ENCODE measurements at places on chromosomes 1 and 21.

DNA sequence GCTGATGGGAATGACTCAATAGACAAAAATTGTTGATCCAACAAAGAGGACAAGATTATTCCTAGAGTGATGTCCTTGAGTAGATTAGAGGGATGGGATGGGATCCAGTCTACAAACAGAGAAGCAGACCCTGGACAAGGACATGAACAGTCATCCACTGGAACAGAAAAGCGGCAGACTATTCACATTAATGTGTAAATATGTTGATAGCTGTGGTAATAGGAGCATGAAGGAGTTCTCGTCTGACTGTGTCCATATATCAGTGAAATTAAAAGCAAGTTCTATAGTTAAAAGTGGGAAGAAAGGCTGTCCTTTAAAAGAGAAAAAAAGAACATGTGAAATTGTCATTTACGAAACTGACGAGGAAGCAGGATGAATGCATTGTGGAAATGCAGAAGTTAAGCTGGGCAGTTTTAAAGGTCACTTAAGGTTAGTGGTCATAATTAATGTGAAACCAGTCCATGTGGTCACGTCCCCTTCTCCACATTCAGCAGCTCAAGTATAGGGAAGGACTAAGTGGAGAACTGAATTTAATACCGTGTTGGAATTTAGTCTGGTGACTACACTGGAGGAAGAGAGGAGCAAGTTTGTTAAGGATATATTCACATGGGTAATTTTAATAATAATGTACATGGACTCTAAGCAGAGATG is 62.1 kb downstream of the PIK3R3 start:
- DNase-seq = no peak

DNA sequence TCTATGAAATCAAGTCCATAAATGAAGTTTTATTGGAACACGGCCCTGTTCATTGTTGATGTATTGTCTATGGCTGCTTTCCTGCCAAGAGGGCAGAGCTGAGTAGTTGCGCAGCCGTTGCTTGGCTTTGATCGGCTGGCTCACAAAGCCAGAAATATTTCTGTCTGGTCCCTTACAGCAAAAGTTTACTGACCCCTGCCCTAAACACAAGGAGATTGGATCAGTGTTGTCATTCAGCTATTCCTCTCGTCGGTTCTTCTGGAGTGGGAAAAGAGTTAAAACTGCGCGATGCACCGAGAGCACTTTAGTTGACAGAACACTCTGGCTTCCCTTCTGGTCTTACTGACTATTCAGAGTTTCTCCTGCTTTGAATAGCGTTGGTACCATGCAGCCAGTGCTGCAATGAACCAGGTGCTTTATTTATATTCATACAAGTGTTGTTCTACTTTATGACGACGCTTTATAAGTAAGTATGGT is 868 bp downstream of the ZBTB40 start:
- DNase-seq = no peak

GRCh38 chr1:22611530-22611947 is 24.9 kb upstream of the C1QA start:
- DNase-seq = no peak

DNA sequence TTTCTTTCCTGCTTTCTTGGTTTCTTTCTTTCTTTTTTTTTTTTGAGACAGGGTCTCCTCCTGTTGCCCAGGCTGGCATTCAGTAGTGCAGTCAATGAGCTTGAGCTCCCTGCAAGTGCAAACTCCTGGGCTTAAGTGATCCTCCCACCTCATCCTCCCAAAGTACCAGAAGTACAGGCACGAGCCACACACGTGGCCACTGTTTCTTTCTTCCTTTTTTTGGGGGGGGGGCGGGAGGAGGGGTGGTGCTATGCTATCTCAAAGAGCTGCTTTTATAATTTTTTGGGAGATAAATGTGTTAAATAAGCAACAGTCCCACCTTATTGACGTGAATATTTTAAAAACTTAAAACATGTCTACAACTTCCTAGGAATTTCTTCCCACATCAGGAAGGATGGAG is 42.2 kb downstream of the AK4 start:
- no peak for DNase-seq

DNA sequence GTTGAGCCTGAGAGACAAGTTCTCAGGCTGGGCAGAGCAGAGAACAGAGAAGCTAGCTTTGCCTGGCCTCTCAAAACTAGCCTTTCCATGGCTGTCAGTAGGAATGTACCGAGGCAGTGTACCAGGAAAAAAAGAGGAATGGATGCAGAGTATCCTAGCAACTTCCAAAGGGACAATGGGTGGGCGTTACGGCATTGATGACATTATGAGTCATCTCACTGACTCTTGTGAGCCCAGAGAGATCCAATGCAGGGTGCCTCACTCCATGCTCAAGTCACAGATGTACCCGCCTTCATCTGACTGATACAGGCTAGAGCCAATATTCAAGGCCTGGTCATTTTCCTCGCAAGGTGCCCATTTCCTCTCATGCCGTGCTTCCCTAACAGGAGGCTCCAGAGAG is 51.4 kb upstream of the C8B start:
- no peak for DNase-seq

DNA sequence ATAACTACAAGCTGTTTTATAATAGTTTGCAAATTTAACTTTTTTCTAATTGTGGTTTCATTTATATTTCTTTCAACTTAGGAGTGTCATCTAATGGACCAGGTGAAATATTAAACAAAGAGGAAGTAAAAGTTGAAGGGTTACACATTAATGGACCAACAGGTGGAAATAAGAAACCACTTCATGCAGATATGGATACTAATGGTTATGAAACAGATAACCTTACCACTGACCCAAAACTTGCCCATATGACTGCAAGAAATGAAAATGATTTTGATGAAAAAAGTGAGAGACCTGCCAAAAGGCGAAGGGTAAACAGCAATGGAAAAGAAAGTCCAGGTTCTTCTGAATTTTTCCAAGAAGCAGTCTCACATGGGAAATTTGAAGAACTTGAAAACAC is 59.7 kb downstream of the MIER1 start:
- no peak for DNase-seq

GRCh38 chr1:89632657-89633247 is at the start of gene LRRC8C:
LRRC8C (plus strand) TSS chr1:89633120; CDS start chr1:89686474, 53,354 bp downstream.
- DNase-seq = peak; percentile 74

DNA sequence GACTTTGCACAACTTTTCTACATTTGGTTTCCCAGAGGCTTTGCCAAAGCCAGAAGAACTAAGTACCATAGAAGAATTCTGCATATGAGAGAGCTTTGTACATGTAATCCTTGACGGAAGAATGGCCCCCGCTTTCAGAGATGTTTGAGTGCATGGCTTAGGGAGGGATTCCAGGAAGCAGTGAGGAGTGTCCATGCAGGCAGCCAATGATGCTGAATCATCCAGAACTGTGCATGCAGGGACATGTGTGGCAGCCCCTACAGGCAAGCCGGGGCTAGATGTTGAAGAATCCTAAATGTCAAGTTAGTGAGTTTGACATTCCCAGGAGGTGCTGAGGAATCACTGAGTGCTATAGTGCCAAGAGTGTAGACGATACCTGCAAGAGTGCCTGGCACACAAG is 9.9 kb upstream of the HAO2 start:
- DNase-seq = no peak

DNA sequence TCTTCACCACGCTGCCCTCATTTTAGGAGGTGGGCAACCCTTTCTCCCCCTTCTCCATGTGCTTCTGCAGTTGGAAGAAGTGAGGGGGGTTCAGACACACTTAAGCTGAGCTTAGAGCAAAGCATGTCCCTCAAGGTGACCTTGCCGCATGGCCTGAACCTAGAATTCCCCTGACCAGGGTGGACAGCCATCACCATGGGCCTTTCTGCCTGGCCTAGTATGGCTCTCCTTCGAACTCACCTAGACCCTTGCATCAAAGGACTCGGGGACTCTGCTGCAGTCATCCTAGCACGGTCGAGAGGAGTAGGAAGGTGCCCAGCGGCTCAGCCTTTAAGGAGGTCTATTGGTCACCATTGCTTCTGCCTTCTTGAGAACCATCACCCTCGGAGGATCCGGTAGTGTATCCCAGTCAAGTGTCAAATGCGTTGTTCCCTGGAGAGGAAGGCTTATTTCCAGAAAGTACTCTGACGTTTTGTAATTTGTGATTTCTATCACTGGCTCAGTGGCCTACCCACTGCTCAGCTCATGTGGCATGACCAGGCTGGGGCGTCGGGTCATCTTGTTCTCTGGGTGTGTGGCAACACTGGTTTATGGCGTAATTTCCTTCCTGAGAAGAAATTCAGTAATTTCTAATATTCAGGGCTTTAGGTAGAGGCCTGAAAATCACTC is at the start of gene KCNE1:
TSS of gene KCNE1 (minus strand) at position 424 of the 669 bp plus-strand sequence. CDS start 62,576 bp downstream, outside the sequence.
- DNase-seq = no peak

GRCh38 chr1:203028067-203028783 is 1.9 kb downstream of the PPFIA4 start:
- no peak for DNase-seq

DNA sequence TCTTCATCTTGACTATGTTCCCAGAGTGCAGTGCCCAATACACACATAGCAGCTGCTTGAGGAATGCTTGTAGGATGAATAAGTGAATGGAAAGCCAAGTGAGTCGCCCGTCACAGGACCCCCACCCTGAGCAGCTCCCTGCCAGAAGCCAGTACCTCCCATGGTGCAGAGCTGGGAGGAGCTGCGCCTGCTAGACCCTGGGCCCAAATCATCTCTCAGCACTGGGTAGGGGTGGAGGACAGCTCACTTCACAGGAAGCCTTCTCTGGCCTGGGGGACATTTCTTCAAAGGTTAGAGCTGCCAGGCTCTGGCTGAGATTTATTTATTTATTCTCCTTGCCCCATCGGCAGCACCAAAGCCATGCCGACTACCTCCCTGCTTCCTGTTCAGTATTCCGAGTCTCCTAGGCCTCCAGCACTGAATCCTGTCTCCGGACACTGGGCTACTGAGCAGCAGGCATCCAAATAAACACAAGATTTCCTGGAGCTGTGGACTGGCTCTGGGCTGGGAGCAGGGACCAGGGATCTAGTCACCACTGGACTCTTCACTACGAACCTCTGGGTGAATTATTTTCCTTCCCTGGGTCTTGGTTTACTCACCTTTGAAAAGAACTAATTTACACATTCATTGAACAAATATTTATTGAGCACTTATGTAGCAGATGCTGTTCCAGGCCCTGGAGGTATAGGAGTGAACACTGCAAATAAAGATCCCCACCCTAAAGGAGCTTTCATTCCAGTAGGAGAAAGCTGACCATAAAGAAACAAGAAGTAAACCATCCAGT is 187.7 kb downstream of the TRABD2B start:
- DNase-seq = no peak

GRCh38 chr1:107871259-107871658 is 93.7 kb downstream of the VAV3 start:
- no peak for DNase-seq

DNA sequence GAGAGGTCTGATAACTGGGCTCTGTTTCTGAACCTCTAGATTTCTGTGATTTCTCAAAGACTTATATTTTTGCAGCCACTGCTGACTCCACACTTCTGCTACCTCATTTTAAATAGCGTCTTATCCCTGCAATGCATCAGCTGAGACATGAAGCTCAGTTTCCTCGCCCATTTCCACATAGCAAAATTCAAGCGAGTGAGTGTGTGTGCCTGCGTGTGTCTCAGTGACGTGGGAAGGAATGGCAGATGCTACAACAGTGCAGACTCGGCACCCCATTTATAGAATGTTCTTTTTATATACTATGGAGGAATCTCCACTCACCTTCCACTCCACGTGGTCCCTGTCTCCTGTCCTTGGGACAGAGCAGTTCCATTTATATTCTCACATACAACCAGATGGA is 35.7 kb downstream of the ZMYND12 start:
- no peak for DNase-seq

- DNase-seq = no peak
Observed at GRCh38 chr1:119827010-119827409, 15.8 kb upstream of the REG4 start.

DNA sequence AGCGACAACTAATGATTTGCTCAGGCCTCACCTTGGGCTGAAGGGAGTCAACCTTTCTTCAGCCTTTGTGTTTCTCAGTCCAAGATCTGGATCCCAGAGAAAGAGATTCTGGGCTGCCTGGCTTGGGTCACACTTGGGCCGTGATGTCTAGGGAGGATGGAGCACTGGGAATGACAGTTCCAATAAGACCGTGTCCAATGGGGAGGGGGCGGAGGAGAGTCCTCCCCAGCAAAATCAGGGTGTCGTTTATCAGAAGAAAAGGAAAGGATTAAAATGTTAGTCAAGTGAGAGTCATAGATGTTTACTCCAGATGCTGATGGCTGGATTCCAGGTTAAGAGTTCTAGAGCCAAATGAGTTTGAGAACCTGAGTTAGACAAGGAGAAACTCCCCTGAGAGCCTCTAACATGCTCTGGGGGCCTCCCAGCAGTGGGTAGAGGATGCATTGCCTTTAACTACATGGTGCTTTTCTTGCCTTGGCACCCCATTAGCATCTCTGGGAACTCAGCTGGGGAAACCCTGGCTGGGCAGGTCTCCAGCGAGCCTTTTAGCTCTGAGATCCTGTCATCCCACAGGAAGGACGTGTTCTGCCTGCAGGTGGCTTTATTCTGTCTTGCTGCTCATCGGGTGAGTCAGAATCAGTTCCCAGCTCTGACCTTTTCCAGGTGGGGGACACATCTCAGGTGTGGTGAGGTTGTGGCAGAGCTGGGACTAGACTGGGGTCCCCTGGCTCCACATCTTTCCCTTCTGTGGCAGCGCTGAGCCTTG is 22.2 kb downstream of the NIPAL3 start:
- DNase-seq = no peak

GRCh38 chr1:9321480-9321849 is 28.8 kb downstream of the SPSB1 start:
- no peak for DNase-seq

- DNase-seq = no peak
Observed at GRCh38 chr1:47616036-47616435, 178.2 kb downstream of the FOXD2 start.

- no peak for DNase-seq
Observed at GRCh38 chr21:43814215-43815106, 25.1 kb downstream of the RRP1 start.

DNA sequence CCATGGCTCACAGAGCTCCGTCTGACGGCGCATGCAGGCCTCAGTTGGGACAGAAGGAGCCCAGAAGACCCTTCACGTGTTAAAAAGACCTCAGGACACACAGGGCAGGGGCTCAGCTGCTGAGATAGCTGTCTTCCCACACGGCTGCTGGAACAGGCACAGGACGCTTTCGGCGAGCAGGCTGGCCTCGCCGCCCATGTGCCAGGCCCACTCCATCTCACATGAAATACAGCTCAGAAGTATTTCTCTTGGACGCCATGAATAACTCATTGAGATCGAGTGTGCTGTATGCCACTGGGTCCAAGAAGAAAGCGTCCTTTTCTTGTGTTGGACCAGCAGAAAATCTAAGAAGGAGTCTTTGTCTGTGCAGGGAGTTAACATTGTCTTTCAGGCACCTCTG is 69.6 kb downstream of the SIM2 start:
- no peak for DNase-seq

DNA sequence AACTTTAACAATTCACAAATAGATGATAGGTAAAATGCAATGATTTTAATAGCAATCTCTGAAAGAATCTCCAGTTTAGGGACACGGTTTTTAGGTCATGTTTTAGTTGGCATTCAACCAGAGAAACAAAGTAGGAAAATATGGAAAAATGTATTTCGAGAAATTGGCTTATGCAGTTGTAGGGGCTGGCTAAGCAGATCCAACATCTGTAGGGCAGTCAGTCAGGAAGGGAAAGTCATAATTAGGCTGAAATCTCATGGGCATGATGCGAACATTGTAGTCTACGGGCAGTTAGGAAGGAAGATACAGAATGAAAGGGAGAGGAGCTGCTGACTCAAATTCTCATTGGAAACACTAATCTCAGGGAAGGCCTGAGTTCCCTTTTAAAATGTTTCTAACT is 1276.0 kb upstream of the ADGRL4 start:
- DNase-seq = no peak
